ENCODE measurements at places on chromosomes 2 and 18.

- no peak for DNase-seq
Measured at GRCh38 chr2:100409461-100409860, 8.0 kb downstream of the CHST10 start.

DNA sequence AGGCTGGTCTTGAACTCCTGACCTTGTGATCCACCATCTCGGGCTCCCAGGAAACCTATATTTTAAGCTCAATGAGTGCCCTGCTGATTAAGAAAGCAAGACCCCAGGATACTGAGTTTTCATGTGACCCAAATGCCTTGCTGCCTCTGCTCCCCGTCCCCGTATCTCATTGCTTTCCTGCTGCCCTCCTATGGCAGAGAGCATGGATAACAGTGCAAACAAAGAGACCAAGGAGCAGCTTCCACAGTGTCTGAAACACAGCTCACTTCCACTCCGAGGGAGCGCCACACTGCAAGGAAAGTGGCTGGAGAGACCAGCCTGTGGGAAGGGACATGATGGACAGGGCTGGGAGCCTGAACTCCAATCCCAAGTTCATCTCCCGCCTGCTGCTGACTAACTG is 246.8 kb downstream of the TMEM182 start:
- DNase-seq: no peak

DNA sequence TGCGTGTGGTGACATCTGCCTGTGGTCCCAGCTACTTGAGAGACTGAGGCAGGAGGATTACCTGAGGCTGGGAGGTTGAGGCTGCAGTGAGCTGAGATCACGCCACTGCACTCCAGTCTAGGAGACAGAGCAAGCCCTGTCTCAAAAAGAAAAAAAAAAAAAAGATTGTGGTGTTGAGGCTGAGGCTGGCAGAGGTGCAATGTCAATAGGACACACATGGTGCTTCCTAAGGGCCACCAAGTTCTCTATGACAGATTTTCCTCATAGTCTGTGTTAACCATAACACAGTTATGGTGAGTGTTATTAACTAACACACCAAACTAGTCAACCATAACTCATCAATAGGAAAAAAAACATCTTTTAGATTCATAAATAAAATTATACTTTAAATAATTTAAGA is 494.4 kb downstream of the TMX3 start:
- DNase-seq: no peak

- DNase-seq: no peak
Measured at GRCh38 chr2:225600444-225600843, 200.9 kb downstream of the NYAP2 start.

DNA sequence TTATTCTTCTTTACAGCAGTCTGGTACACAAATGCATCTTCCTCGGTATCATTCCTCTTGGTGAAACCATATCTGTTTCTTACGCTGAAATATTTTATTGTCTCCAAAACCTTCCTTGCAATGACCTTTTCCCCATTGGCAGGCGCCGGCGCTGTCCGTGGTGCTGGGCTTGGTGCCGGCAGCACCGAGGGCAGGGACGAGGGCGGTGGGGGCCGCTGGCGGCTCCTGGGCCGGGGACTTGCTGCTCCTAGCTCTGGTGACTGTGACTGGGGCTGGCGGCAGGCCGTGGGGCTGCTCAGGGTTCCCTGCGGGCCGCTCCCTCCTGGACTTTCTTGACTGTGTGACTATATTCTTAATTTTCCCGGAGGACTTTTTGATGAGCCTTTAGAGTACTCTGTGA is 72.5 kb downstream of the GPR39 start:
- DNase-seq: peak; percentile 46

DNA sequence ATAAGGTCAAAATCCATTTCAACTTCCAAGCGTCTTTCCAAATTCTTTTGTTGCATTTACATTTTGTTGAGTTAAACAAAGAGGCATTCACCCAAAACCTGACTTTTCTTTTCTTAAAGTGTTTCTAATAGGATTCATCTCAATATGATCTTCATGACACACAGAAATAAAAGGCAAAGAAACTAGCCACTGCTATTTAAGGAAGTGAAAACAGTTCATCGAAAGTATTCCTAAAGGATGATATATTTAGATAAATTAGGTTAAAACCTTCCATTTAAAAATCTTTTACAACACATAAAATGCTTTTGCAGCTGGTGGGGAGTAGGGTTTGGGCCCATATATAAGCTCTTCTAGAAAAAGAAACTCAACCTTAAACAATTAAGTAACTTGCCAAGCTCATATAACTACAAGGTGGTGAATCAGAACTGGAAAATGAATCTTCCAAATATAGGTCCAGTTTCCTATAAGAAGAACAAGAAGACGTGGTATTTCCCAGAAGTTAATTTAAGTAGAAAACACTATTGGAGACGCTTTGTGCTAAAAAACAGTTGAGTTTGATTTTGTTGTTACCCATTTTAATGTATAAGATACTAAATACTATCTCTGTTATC is 336.0 kb upstream of the HNRNPA3 start:
- DNase-seq: no peak

- DNase-seq: no peak
Measured at GRCh38 chr18:43420950-43421349, 143.7 kb upstream of the SYT4 start.

Measured in GM03348 (cell line).